ENCODE measurements at places on chromosomes 6 and 20.

DNA sequence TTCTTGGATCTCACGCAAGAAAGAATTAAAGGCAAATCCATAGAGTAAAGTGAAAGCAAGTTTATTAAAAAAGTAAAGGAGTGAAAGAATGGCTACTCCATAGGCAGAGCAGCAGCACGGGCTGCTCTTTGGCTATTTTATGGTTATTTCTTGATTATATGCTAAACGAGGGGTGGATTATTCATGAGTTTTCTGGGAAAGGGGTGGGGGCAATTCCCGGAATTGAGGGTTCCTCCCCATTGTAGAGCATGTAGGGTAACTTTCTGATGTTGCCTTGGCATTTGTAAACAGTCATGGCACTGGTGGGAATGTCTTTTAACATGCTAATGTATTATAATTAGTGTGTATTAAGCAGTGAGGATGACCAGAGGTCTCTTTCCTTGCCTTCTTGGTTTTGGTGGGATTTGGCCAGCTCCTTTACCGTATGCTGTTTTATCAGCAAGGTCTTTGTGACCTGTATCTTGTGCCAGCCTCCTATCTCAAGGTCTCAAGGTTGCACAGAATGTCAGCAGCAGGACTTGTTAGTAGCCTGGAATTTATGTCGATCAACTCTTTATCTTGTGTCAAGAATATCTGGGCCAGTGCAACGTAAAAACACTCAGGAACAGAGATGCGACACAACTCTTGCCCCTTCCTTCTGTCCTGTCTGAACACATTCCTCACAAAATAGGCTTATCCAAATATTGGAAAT lies 931.4 kb downstream of the QKI start:
- DNase-seq = no peak

GRCh38 chr20:4866429-4866828 lies 134.9 kb downstream of the SLC23A2 start:
- DNase-seq = no peak

- no peak for DNase-seq
Measured at GRCh38 chr6:13614126-13614925, 809 bp upstream of the NOL7 start.

DNA sequence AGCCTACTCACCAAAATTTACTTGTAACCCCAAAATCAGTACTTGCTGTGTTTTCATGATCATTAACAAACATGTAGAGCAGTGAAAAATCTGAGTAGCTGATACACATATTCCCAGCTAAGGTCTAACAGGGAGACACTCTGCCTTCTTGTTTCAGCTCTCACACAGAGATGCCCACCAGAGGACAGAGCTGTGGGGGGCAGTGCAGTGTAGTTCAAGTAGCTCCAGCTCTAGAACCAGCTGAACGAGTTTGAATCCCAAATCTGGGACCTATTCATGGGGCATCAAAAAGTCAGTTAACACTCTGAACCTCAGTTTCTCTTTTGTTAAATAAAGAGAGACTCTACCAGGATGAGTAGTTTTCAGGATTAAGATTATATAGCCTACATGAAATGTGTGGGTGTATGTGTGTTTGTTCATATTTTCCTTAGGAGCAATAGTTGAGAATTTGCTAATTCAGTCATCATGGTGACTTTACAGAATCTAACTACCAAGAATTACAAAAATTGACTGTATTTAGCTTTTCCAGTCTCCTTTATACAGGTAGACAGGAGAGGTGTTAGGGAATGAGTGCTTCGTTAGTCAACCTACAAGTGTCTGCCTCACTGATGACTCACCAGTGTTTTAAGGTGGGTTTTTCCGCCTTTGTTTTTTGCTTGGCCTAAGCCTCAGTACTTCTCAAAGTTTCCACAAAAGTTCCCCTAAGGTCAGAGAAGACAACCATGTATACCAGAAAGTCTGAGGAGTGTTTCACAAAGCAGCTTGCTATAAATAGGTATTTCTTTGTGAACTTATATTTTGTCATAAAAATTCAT lies 164.0 kb upstream of the RUNX2 start:
- DNase-seq = no peak

GRCh38 chr6:134853111-134854055 lies 96.5 kb downstream of the ALDH8A1 start:
- no peak for DNase-seq

DNA sequence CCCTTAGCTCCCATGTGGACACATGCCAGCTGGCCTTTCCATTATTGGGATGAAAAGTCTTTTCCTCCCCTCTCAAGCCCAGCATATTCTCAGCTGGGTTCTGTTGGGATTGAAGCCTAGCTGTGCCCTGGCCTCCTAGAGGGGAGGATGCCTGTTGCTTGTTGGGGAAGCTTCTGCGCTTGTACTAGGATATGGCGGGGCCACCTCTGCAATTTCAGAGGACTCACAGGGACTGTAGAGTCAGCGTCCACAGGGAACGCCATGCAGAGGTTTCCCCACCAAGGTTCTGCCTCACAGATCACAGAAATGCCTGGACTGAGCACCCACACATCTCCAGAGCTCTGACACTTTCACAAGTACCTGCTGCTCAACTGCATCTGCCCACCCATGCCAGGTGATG lies 288.7 kb upstream of the FOXQ1 start:
- no peak for DNase-seq

- DNase-seq = no peak
Measured at GRCh38 chr6:24752917-24753492, 21.7 kb upstream of the GMNN start.
